ENCODE measurements at places on chromosomes 7 and 10.

DNA sequence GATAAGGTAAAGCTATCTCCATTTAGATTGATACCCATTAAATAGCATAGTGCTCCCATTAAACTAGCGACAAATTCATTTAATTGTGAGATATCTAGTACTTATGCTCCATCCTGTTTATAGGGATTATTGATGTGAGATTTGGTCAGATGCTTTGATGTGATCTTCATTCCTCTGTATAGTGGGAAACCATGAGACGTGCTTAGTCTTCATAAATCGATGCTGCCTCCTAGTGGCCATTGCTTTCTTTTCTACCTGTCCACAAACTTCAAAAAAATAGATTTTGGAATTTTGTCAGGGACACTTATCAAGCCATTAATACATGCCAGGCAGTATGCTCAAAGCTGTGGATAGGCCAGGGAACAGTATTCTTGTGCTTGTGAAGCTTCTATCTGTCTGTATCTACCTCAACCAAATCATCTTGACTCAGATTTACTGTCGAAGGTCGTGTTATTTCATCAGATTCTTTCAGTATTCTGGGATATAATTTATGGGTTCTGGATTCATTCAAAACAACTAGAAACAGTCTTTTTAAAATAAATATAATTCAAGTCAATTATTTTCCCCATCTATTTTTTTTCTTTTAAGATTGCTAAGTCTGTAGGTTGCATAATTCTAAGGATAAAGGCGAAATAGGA is 12.0 kb downstream of the LSM8 start:
- no peak overlapping the region for H3K27ac ChIP-seq
- H3K4me1 ChIP-seq: no peaks in the 10 kb centered on the region
- no peaks in the 10 kb centered on the region for H3K27me3 ChIP-seq
- H3K36me3 ChIP-seq: no peaks in the 10 kb centered on the region
- peak; percentile 46 for DNase-seq
- H3K4me3 ChIP-seq: no peak overlapping the region

- H3K27me3 ChIP-seq: no peaks in the 10 kb centered on the region
- no peaks in the 10 kb centered on the region for H3K36me3 ChIP-seq
- no peaks in the 10 kb centered on the region for H3K4me1 ChIP-seq
- no peak overlapping the region for H3K4me3 ChIP-seq
- no peak overlapping the region for H3K27ac ChIP-seq
Measured at GRCh38 chr7:151552352-151553028, 32.8 kb upstream of the RHEB start.

DNA sequence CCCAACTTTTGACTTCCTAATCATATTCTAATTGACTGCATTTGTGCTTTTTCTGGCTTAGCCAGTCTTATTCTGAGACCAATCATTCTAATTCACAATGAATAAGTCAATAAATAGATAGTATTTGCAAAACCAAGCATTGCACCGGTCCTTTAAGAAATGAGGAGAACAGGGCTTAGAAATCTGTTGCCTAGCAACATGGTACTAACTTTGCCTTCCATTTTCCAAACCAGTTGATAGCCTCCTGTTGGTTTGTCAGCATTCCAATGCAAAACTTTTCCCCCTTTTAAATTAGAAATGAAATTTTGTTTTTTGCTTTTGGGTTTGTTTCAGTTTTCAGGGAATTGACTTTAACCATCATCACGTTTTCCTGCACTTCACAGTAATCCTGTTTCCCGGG is 603.5 kb upstream of the NRP1 start:
- H3K4me1 ChIP-seq: no peaks in the 10 kb centered on the region
- H3K27ac ChIP-seq: no peak overlapping the region
- no peaks in the 10 kb centered on the region for H3K36me3 ChIP-seq
- no peaks in the 10 kb centered on the region for H3K27me3 ChIP-seq

DNA sequence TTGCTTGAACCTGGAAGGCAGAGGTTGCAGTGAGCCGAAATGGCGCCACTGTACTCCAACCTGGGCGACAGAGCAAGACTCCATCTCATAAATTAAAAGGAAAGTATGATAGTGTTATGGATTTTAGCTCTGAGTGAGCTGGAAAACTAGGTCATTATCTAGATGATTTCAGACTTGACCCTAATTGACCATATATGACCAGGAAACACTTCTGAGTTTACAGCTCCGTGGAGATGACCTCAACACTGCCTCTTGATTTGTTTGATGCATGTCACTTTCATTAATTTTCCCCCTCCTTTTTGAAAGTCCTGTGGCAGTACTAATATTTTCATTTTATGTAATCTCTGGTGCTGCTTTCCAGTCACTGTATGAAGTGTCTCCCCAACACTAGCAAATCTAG is 7.8 kb upstream of the SEC61A2 start:
- H3K27ac ChIP-seq: no peak overlapping the region
- no peaks in the 10 kb centered on the region for H3K27me3 ChIP-seq
- no peak for DNase-seq
- no peaks in the 10 kb centered on the region for H3K4me1 ChIP-seq
- peaks cover 21% of the 10 kb centered on the region for H3K36me3 ChIP-seq

All from adrenal gland (tissue), 19 donors.